ENCODE measurements at places on chromosomes 6 and 20. TPM values are rescaled to one million over a fixed set of nuclear protein-coding genes. Genes with fewer than 3 reads are reported as not detected.

RBL1 gene
- 39.1 TPM for total RNA-seq

DNA sequence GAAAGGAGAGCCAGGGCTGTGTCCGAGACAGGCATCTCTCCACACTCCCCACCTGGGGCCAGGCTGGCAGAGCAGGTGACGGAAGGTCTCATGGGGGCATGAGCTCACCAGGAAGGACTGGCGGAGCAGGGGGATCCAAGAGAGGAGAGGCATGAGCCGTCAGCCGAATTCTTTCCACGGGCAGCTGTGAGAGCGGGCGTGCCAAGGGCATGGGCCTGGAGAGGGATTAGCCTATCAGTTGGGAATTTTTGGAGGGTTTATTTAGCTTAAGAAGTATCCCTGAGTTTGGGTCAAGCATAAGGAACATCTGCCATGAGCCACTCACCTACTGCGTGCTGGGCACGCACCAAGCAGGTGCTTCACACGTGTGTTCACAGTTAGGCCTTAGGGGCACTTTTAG, 60.2 kb upstream of the ZNFX1 start:
- no peak for DNase-seq

DNA sequence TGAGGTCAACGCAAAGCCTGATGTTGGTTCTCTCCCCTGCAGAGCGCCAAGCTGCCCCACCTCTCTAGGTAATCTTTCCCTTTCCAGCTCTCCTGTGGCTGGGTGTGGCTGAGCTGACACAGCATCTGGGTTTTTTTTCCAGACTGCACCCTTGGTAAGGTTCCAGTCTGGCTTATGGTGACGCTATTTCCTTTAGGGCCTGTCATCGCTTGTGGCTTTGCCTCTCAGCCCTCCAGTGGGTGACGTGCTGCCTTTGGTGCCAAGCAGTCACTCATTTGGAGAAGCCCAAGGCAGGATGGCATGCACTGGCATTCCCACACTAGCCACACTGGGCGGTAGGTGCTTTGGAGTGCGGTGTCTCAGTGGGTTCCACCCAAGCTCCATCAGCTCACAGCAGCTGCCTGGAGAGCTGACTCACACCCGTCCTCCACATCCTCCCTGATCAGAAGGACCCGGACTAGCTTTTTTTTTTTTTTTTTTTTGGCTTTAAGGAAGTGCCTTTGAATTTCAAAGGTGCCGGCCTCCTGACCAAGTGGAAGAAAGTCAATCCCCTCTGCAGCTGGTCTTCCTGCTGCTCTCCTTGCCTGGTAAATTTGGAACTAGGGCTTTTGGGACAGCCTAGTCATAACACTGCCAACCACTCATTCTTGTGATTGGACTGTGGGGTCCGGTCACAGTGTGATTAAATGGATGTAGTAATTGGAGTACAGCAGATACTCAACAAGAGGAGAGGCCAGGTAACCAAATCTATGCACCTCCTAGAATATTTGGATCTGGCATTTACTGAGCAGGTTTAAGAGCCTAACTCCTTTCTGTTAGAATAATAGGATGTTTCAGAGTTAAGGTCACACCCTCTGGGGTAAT, 153.6 kb downstream of the CD83 start:
- peak; percentile 12 for DNase-seq

GRCh38 chr6:20778459-20778858, 244.2 kb downstream of the CDKAL1 start:
- no peak for DNase-seq

- DNase-seq: no peak
Observed at GRCh38 chr6:41748542-41748941, 1.3 kb upstream of the PGC start.

DNA sequence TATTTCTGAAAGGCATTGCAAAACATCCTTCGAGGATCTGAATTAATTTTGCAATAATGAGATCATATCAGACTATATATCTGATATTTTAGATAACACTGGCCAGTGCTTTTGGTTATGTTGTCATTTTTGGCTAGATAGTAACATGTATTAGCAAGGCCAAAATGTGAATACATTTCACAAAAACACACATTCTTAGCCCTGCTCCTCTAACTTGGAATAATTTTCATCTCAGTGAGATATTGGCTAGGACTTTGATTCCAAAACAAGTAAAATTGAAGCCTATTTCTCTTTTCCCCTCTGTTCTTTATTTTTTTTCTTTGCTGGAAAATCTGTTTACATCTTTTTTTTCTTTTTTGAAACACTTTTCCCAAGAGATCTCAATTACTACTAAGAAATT, 466.8 kb upstream of the CDH4 start:
- DNase-seq: no peak
